NCI-H226 (cell line): ENCODE measurements at places on chromosomes 5 and 9.

DNA sequence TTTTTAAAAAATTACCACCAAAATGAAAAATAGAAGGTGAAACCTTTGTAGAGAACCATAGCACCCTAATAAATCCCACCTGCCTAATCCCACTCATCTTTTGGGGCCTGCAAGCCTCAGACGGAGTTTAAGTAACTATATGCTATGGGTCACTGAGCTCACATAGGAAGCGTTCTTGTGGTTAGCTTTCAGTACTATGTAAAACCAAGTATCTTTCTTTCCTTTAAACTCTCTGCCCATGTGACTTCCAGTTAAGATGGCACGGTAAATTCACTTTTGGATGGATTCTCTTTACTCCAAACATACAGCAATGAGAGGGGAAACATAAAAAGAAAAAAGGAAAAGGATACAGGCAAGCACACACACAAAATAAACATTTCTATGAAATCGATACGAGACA lies 50.9 kb downstream of the FANCC start:
- no peak for DNase-seq

DNA sequence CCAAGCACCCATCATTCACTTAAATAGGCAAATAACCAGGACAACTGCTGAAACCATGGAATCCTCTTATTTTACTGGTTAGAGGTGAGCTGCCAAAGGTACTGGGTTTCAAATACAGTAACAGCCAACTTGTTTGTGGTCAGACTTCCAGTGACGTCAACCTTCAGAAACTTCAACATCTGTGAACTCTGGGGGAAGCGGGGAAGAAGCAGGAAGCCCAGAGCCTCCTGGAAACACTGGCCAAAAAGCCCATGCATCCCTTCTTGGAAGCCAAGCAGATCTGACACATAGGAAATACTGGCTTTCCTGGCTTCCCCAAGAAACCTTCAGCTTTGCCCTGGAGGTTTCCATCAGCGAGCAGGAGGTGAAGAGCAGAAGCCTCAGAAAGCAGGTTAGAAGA lies 4.9 kb upstream of the FRRS1L start:
- no peak for DNase-seq

DNA sequence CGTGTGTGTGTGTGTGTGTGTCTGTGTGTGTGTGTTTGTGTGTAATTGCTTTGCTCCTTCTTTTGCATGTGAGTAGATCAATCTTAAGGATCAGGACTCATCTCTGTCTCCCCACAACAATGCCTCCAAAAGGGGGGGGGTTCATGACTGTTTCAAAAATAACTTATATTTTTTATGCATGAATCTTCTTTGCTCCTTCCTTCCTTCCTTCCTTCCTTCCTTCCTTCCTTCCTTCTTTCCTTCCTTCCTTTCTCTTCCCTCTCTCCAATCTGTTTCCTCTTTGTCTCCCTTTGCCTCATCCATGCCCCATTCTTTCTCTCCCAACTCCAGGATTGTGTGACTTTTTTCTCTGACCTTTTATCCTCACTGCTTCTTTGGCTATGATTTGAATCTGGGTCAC lies 126.4 kb upstream of the OSMR start:
- DNase-seq: no peak

- DNase-seq: no peak
Measured at GRCh38 chr5:137880313-137880712, 8.9 kb upstream of the PKD2L2 start.

- DNase-seq: no peak
Measured at GRCh38 chr5:60585618-60586017, 114.3 kb downstream of the DEPDC1B start.

GRCh38 chr9:107612136-107612535 lies 122.6 kb upstream of the KLF4 start:
- no peak for DNase-seq

DNA sequence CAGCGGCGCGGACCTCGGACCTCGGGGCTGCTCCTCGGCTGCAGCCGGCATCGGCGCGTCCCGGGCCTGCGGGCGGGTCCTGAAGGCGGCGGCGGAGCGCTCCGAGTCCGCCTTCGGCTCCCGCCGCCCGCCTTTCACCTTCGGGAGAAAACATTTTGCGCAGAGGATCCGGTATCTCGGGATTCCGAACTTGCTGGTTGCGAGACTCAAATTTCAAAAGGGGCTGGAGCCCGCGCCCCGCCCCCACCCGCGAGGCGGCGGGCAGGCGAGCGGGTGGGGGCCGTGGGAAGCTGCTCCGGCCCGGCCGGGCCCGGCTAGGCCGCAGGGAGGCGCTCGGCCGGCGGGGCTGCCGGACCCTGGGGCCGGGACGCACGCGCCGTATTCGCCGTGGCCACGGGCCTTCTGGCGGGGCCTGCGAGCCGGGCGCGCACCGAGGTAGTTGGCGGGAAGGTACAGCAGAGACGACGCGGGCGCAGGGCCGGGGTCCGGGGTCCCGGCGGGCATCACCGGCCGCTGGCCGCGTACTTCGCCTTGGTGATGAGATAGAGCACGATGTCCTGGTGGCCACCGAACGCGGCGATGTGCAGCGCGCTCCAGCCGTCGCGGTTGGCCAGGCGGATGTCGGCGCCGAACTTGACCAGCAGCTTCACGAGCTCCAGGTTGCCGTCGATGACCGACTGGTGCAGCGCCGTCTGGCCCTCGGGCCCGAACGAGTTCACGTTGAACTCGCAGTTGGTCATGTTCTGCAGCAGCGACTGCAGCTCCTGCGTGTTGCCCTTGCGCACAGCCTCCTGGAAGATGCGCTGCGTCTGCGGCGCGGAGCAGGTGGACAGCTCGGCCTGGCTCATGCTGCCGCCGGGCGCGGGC lies 757 bp downstream of the NRARP start:
- peak; percentile 42 for DNase-seq

GRCh38 chr9:135607401-135608293 lies 31.7 kb downstream of the GLT6D1 start:
- DNase-seq: no peak

DNA sequence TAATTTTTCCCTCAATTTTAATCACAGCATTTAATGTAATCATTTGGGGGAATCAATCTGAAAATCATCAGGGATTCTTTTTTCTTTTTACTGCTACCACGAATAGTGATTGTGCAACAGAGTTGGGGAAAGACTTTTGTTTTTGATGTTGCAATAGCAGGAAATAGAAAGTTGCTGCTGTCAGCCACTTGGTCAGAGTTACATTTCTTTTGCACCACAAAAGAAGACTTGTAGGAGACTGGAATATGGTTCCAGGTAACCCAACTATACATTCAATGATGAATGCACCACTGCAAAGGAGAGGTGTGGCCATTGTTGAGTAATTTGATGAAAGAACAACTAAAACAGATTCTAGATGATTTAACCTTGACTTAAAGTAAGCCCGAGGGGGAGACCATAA lies 46.3 kb upstream of the PALM2AKAP2 start:
- DNase-seq: peak; percentile 44

DNA sequence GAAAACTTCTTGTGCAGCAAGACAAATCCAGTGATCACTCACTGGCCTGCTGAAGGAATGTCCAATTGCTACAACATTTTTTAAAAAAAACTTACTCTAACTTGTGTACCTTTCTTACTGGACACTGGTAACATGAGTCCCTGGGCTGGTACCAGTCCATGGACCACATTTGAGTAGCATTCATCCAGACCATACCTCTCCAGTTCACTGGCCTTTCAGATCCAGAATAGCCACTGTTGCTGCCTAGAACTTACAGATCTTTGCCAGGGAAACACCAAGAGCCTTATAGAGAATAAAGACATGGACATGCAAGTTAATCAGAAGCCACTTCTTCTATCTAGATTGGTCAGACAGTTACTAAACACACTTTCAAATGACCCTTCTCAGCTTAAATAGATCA lies 185.3 kb downstream of the TLE4 start:
- DNase-seq: no peak

DNA sequence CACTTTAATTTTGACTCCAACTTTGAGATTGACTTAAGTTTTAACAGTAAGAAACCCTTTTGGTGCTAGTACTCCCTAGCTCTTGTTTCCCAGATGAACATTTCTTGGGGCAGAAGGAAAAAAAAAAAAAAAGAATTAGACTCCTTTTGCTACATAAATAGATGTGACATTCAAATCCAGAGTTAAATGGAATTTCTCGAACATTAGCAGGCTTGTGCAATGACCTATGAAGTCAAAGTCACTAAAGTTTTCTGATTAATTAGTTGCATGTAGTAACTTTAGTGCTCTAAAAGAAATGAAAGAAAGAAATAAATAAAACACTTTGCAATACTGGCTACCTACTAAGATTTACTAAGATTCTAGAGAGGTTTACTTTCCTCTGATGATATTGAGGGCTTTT lies 106.8 kb downstream of the TMEM174 start:
- no peak for DNase-seq

- DNase-seq: no peak
Measured at GRCh38 chr9:128787659-128788058, 606 bp downstream of the TBC1D13 start.

- peak; percentile 42 for DNase-seq
Measured at GRCh38 chr9:23447166-23447565, 378.9 kb downstream of the ELAVL2 start.

- DNase-seq: no peak
Measured at GRCh38 chr5:53313145-53313544, 167.3 kb upstream of the FST start.

- no peak for DNase-seq
Measured at GRCh38 chr5:177023303-177023664, 788 bp downstream of the ZNF346 start.

- DNase-seq: no peak
Measured at GRCh38 chr9:72360324-72360723, 4.7 kb downstream of the ZFAND5 start.

- DNase-seq: peak; percentile 59
Measured at GRCh38 chr9:33816327-33817252, at the start of gene UBE2R2. TSS of gene UBE2R2 (plus strand) at chr9:33817160. CDS start at chr9:33817758, 598 bp downstream.

DNA sequence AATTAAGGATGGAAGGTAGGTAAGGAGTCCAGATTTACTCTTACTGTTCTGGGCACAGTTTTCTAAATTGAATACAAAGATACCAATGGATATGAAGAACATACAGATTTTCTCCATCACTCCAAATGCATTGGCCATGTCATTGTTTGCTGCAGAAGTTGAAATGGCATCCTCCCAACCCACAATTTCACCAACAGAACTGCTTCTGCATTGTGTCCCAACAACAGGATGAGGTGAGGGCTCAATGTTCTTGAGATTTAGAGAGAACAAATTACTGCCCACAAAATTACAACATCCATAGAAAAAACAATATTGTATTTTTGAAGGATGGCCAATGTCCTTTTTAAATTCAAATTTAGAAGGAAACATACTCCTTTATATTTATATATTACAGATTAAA lies 88.9 kb downstream of the NUDT12 start:
- DNase-seq: no peak

DNA sequence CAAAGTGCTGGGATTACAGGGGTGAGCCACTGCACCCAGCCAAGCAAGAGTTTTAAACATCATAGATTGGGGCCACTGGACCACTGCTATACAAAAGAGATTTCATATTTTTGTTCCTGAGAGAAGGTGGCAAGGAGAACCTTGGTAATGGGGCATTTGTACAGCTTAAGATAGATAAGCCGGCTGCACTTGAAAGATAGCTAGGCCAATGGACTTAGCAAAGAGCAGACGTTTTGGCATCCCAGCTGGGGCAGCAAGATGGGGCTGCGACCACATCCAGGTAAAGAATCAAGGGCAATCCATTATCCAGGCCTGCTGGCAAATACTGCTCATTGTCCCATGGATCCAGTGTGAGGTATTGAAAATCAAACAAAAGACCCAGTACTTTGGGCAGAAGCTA lies 3.9 kb upstream of the ISCA1 start:
- DNase-seq: no peak

GRCh38 chr9:16627967-16628366 lies 242.5 kb downstream of the BNC2 start:
- no peak for DNase-seq

DNA sequence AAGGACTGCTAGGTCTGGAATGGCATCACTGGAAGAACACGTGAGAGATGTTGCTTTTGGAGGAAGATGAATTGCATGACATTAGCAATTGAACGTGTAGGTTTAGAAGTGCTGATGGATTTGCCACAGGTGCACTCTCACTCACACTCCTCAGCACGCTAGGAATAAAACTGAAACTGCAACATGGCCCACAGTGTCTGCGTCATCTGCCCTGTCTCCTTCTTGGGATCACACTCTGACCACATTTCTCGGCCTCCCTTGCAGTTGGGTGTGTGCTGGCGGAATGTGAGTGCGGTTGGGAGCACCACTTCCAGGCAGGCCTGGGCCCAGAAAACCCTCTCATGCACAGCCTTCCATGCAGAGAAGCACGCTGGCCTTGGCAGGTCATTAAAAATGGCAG lies 152.8 kb upstream of the LHFPL2 start:
- DNase-seq: no peak
